Mammary epithelial cell (primary cell): ENCODE measurements at places on chromosomes 4 and X. TPM values are rescaled to one million over a fixed set of nuclear protein-coding genes. Genes with fewer than 3 reads are reported as not detected.

EOLA1 gene
- 10.7 and 13.2 TPM in 2 replicates for total RNA-seq

- DNase-seq: no peak
Measured at GRCh38 chrX:124086411-124086810, 124.9 kb downstream of the STAG2 start.

- DNase-seq: no peak
Measured at GRCh38 chr4:86848732-86849619, at the start of gene SLC10A6. TSS of gene SLC10A6 (minus strand) at chr4:86849384. CDS start at chr4:86849115, 269 bp downstream.

MAGEE2 gene
- not detected for total RNA-seq

DNA sequence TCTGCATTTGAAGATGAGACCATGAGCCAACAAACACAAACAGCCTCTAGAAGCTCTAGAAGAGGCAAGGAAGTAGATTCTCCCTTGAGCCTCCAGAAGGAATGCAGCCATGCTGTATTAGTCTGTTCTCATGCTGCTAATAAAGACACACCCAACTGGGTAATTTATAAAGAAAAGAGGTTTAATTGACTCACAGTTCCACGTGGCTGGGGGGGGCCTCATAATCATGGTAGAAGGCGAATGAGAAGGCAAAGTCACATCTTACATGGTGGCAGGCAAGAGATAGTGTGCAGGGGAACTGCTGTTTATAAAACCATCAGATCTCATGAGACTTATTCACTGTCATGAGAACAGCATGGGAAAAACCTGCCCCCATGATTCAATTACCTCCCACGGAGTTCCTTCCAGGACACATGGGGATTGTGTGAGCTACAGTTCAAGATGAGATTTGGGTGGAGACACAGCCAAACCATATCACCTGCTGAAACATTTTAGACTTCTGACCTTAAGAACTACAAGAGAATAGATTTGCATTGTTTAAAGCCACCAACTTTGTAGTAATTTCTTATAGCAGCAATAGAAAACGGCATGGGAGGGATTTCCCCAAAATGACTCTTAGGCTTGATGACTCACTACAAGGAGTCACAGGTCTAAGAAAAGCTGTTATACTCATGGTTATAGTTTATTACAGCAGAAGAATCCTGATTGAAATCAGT, 284.4 kb upstream of the SFRP2 start:
- peak; percentile 90 for DNase-seq

DNA sequence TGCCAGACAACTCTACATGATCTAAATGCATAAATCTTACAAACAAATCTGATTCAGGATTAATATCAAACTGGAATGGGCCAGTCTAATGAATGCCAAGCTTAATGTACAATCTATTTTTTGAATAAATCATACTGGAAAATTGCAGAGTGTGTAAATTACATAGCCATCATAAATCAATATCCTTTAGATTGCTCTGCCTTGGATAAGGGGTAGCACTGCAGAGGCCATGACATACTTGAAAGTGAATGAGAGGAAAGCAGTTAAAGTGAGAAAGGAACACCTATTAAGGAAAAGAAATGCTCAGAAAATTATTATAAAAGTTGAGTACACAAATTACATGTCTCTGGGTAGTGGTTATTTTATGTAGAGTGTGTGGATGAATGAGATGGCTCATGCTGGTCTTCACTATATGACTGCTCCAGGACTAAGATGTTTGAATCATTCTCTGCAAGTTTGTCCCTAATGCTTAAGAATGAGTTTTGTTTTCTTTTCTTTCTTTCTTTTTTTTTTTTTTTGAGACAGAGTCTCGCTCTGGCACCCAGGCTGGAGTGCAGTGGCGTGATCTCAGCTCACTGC, 100.2 kb downstream of the ADGRL3 start:
- DNase-seq: no peak

HOPX gene
- total RNA-seq: not detected in 2 replicates

DNA sequence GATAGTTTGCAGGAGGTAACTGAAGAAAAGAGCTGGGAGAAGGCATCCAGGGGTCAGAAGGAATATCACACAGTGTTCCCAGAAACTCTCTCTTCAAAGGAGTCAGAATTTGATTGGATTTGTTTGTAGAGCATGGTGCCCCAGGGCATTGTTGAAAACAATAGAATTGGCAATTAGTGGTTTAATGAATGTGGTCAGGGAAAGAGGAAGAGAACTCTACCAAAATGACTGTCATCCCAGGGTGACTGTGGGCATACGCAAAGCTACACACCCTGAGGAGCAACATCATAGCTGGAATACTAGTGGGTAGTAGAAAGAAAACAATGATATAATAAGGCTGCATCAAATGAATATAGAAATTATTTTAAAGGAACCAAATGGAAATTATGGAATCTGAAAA, 21.5 kb downstream of the TNIP2 start:
- no peak for DNase-seq

GRCh38 chr4:110616238-110617074, 6.4 kb downstream of the PITX2 start:
- no peak for DNase-seq

- no peak for DNase-seq
Measured at GRCh38 chr4:76571274-76571673, 136.2 kb downstream of the SHROOM3 start.

DNA sequence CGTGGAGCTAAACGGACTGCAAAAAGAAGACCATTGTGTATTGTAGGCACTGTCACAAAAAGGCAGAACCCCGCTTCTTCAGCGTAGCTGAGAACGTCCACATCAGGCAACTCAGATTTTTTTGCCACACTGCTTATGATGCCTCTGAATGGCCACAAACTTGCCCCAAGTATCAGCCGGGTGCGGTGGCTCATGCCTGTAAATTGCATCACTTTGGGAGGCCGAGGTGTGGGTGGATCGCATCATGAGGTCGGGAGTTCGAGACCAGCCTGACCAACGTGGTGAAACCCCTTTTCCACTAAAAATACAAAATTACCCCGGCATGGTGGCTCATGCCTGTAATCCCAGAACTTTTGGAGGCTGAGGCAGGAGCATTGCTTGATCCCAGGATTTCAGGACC, 14.9 kb upstream of the IL3RA start:
- DNase-seq: no peak

- DNase-seq: no peak
Measured at GRCh38 chrX:134933911-134934310, 56.9 kb upstream of the SMIM10 start.

- DNase-seq: no peak
Measured at GRCh38 chr4:27013012-27013411, 152.4 kb downstream of the STIM2 start.

LAMTOR3 gene
- total RNA-seq: 66.2 TPM

GRCh38 chr4:76783836-76784235, 114.1 kb downstream of the SOWAHB start:
- no peak for DNase-seq

GRCh38 chrX:38870361-38870895, 69.2 kb downstream of the MID1IP1 start:
- no peak for DNase-seq

ABHD18 gene
- 6.3 TPM for total RNA-seq

- DNase-seq: no peak
Measured at GRCh38 chr4:84279678-84280077, 219.4 kb downstream of the NKX6-1 start.

LUZP4 gene
- not detected for total RNA-seq

- DNase-seq: no peak
Measured at GRCh38 chrX:80011522-80011921, 3.0 kb upstream of the TBX22 start.

DNA sequence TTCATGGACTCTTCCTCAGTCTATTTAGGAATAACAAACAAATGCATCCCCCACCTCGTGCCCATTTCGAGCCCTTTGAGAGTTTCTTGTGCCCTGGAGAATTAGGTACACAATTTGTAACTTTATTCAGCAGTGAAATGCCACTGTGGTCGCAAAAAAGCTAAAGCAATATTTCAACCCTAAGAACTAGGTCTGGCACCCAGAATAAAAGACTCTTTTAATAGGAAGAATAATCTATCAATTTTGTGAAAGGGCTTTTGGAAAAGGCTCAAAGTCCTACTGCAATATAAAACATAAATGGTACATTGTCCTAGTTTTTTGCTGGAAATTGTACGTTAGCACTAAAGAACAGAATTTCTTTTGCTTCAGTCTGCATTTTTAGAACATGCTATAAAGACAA, 304.6 kb upstream of the TENM3 start:
- no peak for DNase-seq

SMIM10 gene
- total RNA-seq: not detected in 2 replicates

ABRAXAS1 gene
- total RNA-seq: 4.5 and 5.2 TPM in 2 replicates

DNA sequence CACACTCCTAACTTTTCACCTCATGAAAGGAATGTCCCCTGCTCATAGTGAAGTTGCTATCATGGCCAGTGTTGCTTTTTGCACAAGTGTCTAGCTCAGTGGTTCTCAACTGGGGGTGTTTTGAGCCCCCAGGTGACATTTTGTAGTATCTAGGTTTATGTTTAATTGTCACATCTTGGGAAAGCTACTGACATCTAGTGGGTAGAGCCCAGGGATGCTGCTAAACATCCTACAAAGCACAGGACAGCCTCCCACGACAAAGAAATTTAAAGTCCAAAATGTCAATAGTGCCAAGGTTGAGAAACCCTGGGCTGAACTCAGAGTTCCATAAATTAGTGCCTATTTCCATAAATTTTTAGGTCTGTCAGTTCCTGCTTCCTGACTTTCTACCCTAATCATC, 70.7 kb upstream of the HCCS start:
- no peak for DNase-seq

ZFP92 gene
- total RNA-seq: 2.7 TPM

- DNase-seq: no peak
Measured at GRCh38 chr4:58553031-58553430, 1442.8 kb upstream of the IGFBP7 start.

DNA sequence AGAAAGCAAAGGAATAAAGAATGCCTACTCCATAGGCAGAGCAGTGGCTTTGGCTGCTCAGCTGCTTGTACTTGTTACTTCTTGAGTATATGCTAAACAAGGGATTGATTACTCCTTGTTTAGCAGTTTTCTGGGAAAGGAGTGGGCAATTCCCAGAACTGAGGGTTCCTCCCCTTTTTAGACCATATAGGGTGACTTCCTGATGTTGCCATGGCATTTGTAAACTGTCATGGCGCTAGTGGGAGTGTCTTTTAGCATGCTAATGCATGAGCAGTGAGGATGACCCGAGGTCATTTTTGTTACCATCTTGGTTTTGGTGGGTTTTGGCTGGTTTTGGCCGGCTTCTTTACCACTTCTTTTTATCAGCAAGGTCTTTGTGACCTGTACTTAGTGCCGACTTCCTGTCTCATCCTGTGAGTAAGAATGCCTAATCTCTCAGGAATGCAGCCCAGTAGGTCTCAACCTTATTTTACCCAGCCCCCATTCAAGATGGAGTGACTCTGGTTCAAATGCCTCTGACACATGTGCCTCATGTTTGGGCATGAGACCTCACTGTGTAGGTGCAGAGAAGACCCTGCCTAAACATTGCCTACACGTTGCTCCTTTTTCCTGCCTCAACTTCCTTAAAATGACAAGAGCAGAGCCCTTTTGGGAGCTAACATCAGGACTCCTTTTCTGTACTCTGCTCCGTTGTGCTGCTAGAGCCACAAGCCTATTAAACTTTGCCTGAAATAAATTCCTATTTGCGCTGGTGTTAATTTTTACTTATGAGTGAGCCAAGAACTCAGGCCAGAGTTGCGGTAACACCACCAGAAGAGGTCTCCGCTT, 21.0 kb upstream of the UBA6 start:
- peak; percentile 95 for DNase-seq

NPNT gene
- 0.12 TPM in 1 of 2 replicates, not detected in the other for total RNA-seq

- no peak for DNase-seq
Measured at GRCh38 chr4:3475041-3475712, 12.1 kb downstream of the DOK7 start.

- DNase-seq: peak; percentile 38
Measured at GRCh38 chr4:72208421-72209075, 176.7 kb downstream of the NPFFR2 start.

GRCh38 chr4:160947653-160948052, 1216.1 kb downstream of the FSTL5 start:
- DNase-seq: no peak

MAGED4B gene
- total RNA-seq: 2.3 TPM

- DNase-seq: no peak
Measured at GRCh38 chr4:88090898-88091297, 67.5 kb downstream of the ABCG2 start.

- no peak for DNase-seq
Measured at GRCh38 chrX:24369816-24370215, 9.4 kb downstream of the SUPT20HL1 start.

MAP7D2 gene
- 1.0 TPM for total RNA-seq

- DNase-seq: no peak
Measured at GRCh38 chr4:175973027-175973923, 92.4 kb upstream of the WDR17 start.

CTBP1 gene
- 237 TPM for total RNA-seq

DNA sequence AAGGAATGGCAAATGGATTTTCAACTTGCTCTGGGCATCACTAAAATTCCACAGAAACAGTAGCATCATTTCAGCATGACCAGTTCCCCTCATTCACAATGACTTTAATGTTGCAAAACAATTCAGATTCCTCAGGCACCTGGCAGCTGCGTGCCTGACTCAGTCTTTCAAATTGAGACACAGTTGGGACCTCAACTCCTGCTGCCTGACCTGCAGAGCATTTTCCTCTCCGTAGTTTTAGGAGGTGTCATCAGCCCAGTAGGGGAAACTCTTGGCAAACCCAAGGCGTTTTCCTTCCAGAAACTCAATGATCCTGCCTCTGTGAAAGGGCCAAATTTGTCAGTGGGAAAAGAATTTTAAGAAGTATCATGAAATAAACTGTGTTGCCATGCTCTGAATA, 388.9 kb downstream of the SPRY1 start:
- DNase-seq: peak; percentile 85

MGAT4D gene
- total RNA-seq: not detected in 2 replicates

DNA sequence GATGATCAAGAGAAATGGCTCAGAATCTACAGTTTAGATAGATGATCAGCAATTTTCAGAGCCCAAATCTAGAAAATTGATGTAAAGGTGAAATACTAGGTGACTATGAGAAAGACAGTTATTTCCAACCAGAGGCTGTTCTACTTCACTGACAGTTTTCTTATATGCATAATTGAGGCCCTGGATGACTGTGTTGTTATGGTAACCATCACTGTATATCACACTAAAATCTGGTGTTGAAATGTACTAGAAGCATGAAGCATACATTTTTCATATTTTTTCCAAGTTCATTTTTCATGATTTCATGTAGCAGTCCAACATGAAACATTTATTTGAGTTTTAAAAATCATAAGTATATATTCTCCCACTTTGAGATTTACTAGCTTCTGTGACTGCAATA, 87.4 kb downstream of the ATXN3L start:
- DNase-seq: no peak

LEF1 gene
- 1.7 and 4.0 TPM in 2 replicates for total RNA-seq

DNA sequence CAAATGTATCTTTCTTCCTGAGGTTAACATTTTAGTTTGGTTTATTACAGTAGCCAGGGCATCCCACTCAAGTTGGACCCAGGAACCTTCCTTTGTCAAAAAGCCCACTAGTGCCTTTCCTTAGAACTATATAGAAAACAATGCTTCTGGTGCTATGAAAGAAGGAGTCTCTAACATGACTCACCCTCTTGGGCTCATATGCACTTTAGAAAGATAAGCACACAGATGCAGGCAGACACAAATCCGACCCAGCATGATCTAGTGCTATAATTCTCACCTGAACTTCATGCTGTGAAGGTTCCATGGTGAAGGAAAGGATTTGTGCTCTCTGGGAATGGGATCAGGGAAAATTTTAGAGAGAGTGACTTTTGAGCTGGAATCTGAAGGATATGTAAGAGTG, 289.4 kb downstream of the ANKRD50 start:
- no peak for DNase-seq

FAM47A gene
- not detected in 2 replicates for total RNA-seq
